ENCODE measurements at places on chromosomes 6 and 20. TPM values are rescaled to one million over a fixed set of nuclear protein-coding genes. Genes with fewer than 3 reads are reported as not detected.

DNA sequence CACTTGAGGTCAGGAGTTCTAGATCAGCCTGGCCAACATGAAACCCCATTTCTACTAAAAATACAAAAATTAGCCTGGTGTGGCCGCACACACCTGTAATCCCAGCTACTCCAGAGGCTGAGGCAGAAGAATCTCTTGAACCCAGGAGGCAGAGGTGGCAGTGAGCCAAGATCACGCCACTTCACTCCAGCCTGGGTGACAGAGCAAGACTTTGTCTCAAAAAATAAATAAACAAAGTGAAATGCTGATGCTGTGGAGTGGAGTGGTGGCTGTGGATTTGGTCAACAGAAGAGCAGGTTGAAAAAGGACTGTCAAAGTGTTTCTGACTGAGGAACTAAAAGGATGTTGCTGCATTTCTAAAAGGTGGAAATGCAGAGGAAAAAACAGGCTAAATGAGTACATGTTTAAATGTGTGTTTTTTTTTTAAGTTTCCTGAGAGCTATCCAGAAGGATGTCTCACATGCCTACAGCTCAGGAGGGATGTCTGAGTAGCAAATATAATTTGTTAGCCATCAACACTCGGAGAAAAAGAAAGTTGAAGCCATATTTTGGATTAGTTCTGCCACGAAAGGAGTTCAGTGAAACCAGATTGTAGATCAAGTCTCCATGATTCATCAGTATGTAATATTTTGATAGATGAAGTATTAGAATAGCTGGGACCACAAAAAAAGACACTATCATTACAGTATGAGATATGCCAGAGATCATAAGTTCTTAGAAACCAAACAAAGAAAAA lies 621.1 kb upstream of the ADGRB3 start:
- no peak for DNase-seq

DEFB132 gene
- not detected for total RNA-seq

DNA sequence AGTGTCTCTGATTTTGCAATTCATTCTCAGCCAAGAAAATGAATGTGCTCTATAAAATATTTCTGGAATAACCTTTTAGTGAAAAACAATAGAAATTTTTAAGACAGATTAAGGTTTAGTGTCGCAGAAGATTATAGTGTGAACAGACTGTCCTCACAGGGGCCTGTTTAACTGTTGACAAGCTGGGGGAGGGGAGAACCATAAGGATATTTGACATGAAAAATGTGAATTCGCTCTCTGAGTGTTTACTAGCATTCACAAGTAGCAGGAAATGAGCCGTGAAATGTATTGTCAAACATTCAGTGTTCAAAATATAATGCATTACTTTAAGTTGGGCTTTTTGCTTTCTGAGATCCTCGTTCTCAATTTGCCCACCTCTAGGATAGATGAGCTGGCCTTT lies 134.8 kb upstream of the TSHZ2 start:
- DNase-seq, result no peak

- no peak for DNase-seq
Observed at GRCh38 chr20:36463212-36464061, 77.9 kb upstream of the MYL9 start.

DNA sequence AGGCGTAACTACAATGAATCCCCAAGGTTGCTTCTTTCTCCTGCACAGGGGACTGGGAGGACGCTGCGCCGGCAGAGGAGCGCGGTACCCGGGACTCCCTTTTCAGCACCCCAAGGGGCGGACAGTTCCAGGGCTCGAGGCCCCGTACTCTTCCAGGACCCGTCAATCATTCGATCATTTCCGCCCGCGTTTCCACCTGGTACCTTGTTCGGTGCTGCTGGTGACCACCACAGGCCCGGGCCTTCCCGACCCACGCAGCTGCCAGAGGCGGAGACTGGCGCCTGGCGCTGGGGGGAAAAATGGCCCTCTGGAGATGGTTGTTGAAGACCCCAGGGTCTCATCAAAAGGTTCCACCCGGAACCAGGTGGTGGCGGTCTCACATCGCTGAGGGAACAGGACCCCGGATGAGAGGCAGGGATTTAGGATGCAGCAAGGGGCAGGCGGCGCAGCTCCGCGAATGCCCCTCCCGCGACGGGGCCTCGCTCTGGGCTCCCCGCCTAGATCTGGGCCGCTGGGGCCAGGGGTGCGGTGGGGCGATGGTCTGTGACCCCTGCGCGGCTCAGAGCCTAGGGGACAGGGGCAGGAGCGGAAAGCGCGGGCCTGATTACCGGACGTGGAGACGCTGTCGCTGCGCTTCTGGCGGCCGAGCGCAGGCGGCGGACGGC lies 744 bp downstream of the VSX1 start:
- no peak for DNase-seq

ADAM33 gene
- 12.6 TPM for total RNA-seq

ARMC12 gene
- total RNA-seq, result not detected

DNA sequence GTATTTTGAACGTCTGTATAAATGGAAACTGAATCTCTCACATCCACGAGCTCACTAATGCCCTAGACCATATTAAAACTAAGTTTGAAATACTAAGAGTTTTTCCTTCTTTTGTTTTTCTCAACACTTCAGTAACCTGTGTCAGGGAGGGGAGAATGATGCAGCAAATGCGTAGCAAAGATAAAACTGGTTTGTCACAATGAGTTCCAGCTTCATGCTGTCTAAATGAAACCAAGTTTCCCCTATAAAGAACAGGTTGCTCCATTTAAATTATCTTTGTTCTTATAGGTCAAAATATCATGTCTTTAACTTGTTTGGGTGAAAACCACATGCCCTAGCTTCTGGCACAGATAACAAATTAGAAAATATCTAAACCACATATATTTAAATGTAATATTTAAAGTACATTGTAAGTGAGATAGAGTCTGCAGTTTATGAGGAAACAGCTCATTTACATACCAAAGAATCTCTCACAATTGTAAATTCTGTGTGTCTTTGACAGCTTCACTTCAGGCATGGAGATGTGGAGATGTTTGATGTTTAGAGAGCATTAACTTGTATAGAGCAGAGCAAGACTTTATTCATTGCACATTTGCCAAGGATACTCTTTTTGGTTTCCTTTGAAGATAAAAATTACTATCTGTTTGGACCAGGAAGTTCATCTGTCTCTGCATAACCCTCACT lies 7.3 kb downstream of the TRDN start:
- DNase-seq, result no peak

DNA sequence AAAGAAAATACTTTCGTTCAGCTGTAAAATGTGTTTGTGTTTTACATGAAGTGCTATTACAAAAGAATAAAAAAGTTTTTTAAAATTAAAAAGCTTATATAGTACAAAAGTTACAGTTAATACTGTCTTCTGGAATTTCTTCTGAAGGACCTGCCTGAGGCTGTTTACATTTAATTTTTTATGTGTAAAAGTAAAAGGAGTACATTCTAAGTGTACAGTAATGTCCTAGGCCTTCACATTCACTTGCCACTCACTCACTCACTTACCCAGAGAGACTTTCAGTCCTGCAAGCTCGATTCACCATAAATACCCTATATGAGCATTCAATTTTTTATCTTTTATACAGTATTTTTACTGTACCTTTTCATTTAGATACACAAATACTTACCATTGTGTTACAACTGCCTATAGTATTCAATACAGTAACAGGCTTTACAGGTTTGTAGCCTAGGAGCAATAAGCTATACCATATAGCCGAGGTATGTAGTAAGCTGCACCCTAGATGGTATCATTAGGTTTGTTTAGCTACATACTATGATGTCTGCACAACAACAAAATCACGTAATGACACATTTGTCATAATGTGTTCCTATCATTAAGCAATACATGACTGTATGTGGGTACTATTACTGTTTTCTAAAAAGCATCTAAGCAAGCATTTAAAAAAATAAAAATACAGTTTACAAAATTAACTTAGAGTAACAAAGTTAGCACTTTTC lies 33.0 kb downstream of the RNF146 start:
- no peak for DNase-seq

DNA sequence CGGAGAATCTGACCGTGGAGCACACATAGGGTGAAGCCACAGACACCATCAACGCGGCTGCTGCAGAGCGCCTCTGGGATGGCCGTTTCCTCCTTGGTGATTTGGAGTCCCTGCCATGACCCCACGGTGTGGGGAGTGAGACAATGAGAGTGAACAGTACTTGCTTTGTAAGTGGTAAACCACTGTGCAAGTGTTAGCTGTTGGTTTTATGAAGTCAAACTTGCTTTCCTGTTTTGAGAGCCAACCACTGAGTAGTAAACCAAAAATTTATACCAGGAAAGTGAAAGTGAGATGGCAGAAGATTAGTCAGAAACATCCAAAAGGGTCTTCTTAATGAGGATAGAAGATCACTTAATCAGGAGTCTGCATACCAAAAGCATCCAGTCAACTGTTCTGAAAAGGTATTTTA lies 160.7 kb downstream of the FOXC1 start:
- DNase-seq, result no peak
